ENCODE measurements at places on chromosomes 4 and X.

GRCh38 chrX:149652232-149652981 is 20.8 kb upstream of the TMEM185A start:
- DNase-seq = no peak

- no peak for DNase-seq
Measured at GRCh38 chr4:74830928-74831327, 36.6 kb upstream of the BTC start.

- no peak for DNase-seq
Measured at GRCh38 chr4:3402491-3403347, 39.0 kb upstream of the HGFAC start.

- DNase-seq = no peak
Measured at GRCh38 chr4:34170946-34171345, 2073.4 kb downstream of the ARAP2 start.

DNA sequence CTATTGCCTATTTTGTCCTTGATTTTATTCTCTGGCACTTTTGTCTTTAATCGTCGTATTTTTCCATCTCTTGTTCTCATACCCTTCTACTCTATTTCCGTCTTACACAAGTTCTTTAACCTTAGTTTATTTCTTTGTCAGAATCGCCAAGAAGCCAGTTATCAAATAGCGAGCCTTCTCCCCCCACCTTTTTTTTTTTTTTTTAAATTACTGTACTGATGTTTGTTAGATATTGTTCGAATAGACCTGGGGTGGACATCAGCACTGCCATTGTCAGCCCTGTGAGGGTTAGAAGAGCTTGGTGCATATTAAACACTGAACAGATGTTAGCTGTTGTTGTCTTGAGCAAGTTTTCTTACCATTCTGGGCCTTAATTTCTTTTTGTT is 1.2 kb downstream of the SPCS3 start:
- no peak for DNase-seq

DNA sequence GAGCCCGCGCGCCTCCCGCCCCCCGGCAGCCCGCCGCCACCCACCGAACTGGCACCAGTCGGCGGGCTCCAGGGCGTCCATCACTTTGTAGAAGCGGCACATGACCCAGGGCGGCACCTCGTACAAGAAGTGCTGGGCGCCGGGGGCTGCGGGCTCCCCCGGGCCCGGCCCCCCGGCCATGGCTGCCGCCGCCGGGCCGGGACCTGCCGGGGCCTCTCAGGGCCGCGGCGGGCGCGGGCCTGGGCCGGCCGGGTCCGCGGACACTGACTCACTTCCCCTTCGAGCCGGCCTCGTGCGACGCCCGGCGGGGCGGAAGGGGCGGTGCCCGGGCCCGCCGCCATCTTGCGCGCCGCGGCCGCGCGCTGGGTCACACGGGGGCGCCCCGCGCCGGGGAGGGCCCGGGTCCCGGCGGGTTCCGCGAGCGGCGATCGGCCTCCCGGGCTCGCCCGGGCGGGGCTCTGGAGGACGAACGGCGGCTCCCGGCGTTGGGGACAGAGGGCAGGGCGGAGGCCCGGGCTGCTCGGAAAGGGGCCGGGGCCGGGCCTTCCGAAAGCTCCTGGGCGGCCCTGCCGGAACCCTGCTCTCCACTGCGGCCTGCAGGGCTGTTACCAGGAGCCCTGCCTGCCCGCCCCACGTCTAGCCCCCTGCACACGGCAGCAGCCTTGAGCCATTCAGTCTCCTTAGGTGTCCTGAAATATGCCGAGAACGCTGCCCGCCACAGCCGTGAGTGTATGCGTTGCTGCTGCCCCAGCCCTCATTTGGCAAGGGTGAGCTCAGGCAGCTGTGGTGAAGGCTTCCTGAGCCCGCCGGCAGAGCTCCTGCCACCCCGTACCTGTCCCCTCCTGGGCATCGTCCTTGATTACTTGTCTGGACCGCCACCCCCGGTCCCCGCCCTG is at the start of gene IRAK1:
Gene IRAK1, minus strand, starts transcription at position 270 of the 896 bp plus-strand sequence. Its CDS starts 90 bp downstream, at position 180.
- no peak for DNase-seq

GRCh38 chr4:173264245-173264644 is 69.9 kb downstream of the HMGB2 start:
- DNase-seq = no peak

- DNase-seq = no peak
Measured at GRCh38 chrX:118694638-118695037, 32.8 kb upstream of the IL13RA1 start.

DNA sequence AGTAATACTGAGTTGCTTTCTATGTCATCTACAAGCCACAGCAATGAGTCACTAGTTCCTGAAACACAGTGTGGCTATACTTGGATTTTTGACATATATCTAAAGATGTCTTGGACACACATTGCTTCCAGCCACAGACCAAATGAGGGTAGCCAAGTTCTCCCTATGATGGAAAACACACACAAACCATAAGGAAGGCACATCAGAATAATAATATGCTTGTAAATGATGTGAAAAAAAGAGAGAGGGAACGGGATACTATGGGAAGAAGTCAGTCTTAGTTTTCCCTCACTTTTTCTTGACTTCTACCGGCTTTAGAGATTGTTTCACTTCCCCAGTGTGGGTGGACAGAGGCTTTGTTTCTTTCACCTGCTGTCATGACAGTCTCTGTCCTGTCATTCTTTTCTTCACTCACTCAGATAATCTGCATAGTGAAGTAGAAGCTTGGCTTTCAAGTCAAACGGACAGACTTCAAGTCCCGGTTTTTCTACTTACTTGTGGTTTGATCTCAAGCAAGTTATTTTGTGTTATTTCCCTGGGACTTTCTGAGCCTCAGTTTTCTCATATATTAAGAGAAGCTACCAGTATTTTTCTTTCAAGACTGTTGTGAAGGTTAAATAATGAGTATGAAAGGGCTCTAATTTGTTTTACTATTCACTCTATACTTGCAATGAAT is 34.7 kb downstream of the P2RY10 start:
- no peak for DNase-seq

GRCh38 chrX:47802589-47802988 is 34.1 kb upstream of the ZNF81 start:
- no peak for DNase-seq

GRCh38 chrX:14927401-14927800 is 54.2 kb downstream of the MOSPD2 start:
- no peak for DNase-seq

DNA sequence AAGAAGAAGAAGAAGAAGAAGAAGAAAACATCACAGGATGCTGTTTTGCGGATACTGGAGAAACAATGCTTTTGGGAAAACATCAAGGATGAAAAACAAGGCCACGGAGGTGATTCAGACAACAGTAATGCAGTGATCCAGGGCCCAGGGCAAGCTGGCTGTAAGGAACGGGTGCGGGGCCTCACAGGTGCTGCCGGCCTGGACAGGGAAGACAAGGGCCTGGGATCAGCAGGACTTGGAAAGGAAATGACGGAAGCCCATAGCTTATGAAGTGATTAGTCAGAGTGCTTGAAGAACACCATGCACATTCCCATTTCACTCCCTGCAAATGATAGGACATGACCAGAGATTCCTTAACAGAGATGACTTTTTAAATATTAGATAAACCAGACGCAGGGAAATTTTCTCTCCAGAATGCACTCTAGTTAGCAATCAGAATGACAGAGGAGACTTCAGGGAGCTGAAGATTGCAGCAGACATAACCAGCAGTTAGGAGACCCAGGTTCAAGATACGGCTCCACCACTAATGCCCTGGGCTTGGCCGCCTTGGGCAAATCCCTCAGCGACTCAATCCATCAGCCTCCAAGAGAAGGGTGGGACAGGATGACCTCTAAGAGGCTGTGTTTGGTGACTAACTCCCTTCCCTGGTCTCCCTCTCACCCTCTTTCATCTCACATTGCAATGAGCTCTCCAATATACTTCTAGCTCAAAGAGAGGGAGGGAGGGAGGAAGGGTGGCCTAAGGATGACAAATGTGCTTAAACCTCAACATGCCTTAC is 54.1 kb downstream of the APBB2 start:
- DNase-seq = no peak

DNA sequence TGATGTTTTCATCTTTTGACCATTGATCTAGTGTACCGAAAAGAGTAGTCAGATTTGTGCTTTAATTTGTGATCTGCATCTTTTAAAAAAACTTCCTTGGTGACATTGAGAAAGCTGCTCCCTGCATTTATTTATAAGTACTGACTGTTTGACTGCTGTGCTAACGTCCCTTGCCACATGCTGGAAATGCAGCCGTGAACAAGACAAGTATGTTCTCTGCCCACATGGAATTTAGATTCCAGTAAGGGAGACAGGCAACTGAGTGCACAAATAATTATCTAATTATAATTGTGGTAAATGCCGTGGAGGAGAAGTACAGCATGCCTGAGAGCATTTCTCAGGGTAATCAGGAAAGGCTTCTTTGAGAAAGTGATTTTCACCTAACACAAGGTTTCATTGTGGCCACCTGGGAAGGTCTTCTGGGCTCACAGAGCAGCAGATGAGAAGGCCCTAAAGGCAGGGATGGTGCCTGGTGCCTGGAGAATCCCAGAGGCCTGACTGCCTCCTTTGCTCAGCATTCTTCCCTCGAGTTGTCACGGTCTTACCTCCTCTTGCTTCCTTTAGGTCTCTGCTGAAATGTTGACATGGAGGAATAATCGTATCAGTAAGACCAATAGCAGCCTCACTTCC is 55.8 kb downstream of the PTTG2 start:
- no peak for DNase-seq
